Neural crest cell (in vitro differentiated cells): ENCODE measurements at places on chromosomes 13 and 19.
A peak's percentile ranks its signal among the peaks of the same experiment; 100 is the strongest.

DNA sequence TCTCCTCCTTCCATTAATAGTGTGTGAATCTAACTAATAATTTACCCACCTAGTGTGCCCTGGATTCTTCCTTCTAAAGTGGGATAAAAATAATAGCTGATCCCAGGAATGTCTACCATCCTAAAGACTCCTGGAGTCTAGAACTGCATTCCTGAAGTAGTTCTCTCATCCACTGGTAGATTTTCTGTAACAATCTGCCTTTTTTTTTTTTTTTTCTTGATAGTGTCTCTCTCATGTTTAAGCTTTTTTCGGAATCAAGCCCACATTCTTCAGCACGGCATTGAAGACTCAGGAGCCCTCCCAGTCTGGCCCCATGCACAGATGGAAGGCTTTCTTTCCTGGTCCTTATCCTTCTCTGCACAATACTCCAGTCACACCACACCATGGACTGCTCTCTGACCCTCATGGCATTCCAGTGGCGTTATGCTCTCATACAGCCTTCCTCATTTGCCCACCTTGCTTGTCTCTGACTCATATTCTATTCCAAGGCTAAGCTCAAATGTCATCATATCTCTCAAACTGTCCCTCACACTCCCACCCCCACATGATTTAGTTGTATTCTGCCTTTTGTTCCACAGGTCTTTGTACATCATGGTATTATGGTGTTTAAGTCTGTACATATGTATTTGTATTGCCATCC is 68.7 kb upstream of the FRY start:
- H3K27ac ChIP-seq, result no peak overlapping the region
- no peaks in the 10 kb centered on the region for H3K27me3 ChIP-seq
- DNase-seq, result no peak
- no peaks in the 10 kb centered on the region for H3K36me3 ChIP-seq
- H3K4me3 ChIP-seq, result no peak overlapping the region

GRCh38 chr13:98345107-98345935 is 168.3 kb upstream of the RNF113B start:
- H3K4me3 ChIP-seq, result no peak overlapping the region
- no peaks in the 10 kb centered on the region for H3K27me3 ChIP-seq
- H3K4me1 ChIP-seq, result peaks cover 34% of the 10 kb centered on the region
- H3K27ac ChIP-seq, result peak overlapping the region; percentile 20
- H3K36me3 ChIP-seq, result peaks cover 3% of the 10 kb centered on the region
- no peak for DNase-seq

DNA sequence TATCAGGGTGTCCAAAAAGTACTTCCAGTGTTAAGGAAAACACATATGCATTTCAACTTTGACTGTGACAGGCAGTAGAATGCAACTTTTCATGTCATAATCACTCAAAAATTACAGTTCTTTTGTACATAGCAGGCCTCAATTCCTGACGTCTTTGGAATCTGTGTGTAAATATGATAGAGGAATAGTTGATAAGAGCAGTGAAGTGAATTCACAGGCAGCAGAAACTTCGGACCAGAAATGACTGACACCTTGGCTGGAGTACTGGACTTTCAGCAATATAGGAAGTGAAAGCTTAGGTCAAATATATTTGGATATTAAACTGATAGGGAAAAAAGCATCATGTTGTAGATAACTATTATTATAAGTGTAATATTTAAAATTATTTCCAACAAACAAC is 1741.2 kb upstream of the PCDH20 start:
- no peaks in the 10 kb centered on the region for H3K36me3 ChIP-seq
- H3K4me1 ChIP-seq, result no peaks in the 10 kb centered on the region
- H3K4me3 ChIP-seq, result no peak overlapping the region
- no peaks in the 10 kb centered on the region for H3K27me3 ChIP-seq
- H3K27ac ChIP-seq, result no peak overlapping the region
- DNase-seq, result no peak

DNA sequence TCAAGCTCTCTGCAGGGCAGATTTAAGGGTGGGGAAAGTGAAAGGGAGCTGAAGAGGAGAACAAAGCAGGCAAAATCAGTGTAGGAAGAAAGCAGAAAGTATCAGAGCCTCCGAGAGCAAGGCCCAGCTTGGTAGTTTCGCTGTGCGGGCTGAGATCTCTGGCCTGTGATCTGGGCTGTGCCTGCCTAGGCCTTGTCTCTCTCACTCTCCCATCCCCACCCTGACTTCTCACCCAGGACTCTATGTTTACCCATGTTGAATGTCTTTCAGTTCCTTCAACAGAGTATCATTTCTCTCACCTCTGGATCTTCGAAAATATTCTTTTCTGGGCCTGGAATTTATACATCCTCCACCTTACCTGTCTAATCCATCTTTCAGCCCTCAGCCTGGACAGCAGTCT is 391.3 kb downstream of the FOXO1 start:
- DNase-seq, result no peak
- no peaks in the 10 kb centered on the region for H3K27me3 ChIP-seq
- H3K4me1 ChIP-seq, result peaks cover 13% of the 10 kb centered on the region
- H3K4me3 ChIP-seq, result no peak overlapping the region
- no peaks in the 10 kb centered on the region for H3K36me3 ChIP-seq

DNA sequence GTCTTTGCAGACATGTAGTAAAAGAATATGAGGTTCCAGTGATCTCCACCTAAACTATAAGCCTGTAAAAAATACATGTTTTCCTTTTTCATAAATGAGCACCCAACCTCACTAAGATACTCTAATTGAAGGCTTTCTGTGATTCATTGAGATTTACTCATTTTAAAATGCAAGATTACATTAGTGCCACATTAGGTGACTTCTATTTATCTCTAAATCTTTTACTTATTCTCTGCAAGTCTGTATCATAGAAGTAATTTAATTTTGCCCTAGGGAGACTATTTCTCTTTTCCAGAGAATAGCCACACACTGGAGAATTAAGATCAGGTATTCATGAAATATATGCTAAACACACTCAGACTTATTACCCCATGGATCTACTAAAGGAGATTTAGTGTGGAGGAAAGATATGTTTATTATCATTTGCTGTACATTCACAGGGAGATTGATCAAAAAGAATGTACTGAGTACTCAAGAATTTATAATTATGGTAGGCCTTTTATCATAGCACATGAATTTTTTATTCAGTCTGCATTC is 290.2 kb upstream of the ATXN8OS start:
- peaks cover 5% of the 10 kb centered on the region for H3K4me1 ChIP-seq
- no peaks in the 10 kb centered on the region for H3K36me3 ChIP-seq
- H3K27ac ChIP-seq, result no peak overlapping the region

DNA sequence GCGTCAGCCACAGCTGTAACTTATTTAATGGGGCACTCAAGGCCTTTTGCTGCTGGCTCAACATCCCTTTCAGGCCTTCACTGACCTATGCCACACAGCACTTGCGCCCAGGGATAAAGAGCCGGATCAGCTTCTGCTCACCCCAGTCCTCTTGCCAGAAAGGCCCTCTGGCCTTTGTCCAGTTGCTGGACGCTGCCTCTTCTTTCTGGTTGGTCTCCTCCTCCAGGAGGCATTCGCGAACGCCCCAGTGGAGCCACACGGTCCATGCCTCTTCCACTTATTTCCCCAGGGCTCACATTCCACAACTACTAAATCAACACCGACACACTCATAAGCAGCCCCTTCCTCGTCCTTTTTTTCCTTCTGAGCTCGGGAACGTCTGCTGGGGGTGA is 3.7 kb upstream of the ZNF329 start:
- peaks cover 26% of the 10 kb centered on the region for H3K36me3 ChIP-seq
- DNase-seq, result peak; percentile 5
- peaks cover 24% of the 10 kb centered on the region for H3K4me1 ChIP-seq
- no peaks in the 10 kb centered on the region for H3K27me3 ChIP-seq
- H3K4me3 ChIP-seq, result peak overlapping the region; percentile 94

GRCh38 chr19:11088506-11089253 is 583 bp upstream of the LDLR start:
- peaks cover 37% of the 10 kb centered on the region for H3K4me1 ChIP-seq
- H3K4me3 ChIP-seq, result peak overlapping the region; percentile 99
- DNase-seq, result no peak
- H3K27ac ChIP-seq, result peak overlapping the region; percentile 98
- H3K27me3 ChIP-seq, result no peaks in the 10 kb centered on the region
- H3K36me3 ChIP-seq, result peaks cover 5% of the 10 kb centered on the region

DNA sequence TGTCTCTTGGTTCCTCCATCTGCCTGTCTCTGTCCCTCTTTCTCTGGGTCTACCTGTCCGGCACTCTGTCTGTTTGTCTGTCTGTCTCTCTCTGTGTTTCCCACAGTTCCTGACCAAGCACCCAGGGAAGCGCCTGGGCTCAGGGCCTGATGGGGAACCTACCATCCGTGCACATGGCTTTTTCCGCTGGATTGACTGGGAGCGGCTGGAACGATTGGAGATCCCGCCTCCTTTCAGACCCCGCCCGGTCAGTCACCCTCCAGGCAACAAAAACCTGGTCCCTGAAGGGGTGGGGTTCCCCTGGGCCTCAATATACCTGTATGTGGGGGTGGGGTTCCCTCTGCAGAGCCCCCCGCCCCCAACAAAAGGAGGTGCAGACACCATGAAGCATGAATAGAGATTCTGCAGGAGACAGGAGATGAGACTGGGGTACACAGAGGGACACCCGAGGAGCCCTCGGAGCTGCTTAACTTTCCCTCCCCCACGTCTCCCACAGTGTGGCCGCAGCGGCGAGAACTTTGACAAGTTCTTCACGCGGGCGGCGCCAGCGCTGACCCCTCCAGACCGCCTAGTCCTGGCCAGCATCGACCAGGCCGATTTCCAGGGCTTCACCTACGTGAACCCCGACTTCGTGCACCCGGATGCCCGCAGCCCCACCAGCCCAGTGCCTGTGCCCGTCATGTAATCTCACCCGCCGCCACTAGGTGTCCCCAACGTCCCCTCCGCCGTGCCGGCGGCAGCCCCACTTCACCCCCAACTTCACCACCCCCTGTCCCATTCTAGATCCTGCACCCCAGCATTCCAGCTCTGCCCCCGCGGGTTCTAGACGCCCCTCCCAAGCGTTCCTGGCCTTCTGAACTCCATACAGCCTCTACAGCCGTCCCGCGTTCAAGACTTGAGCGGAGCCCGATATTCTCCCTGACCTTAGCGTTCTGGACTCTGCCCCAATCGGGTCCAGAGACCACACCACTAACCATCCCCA is 2.6 kb upstream of the CACNG7 start:
- H3K36me3 ChIP-seq, result no peaks in the 10 kb centered on the region
- H3K27ac ChIP-seq, result no peak overlapping the region
- H3K27me3 ChIP-seq, result peaks cover 91% of the 10 kb centered on the region
- peaks cover 27% of the 10 kb centered on the region for H3K4me1 ChIP-seq

- no peak for DNase-seq
- H3K27ac ChIP-seq, result no peak overlapping the region
- peaks cover 11% of the 10 kb centered on the region for H3K36me3 ChIP-seq
- H3K27me3 ChIP-seq, result no peaks in the 10 kb centered on the region
Measured at GRCh38 chr13:50548586-50548985, 294.9 kb downstream of the DLEU7 start.

DNA sequence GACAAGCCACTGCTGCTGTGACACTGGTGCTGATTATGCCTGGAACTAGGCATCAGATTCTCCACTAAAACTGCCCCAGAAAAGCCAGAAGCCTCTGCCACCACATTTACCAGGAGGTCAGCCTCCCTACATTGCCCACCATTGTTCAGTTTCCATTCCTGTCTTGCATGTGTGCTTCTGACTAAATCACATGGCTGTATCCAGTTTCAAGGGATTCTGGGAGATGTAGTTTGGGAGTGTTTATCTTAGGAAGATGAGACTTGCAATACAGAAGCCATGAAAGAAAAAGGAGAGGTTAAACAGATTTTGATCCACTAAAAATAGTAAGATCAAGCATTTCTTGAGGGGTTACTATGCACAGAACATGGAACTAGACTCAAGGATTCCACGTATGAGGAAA is 40.7 kb upstream of the SERPINE3 start:
- H3K27ac ChIP-seq, result no peak overlapping the region
- H3K4me3 ChIP-seq, result no peak overlapping the region

DNA sequence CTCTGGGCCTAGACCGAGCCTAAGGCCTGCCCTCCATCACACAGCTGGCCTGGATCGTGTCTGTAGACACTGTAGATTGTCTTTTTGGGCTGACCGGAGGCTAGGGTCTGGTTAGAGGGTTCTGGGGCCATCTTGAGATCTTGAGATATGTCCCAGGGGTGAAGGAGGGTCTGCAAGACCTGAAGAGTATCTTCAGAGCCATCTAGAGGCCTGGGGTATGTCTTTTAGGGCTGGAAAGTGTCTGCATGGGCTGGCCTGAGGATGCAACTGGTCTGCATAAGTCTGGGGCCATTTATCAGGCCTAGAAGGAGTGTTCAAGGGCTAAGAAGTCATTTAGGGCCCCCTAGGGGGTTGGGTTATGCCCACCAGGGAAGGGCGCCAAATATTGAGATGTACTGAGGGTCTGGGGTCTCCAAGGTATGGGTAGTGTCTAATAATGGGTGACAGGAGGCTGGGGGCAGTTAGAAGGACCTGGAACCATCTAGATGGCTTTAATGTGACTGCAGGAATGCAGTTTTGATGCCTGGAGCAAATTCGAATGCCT is 555 bp downstream of the SCAF1 start:
- no peak for DNase-seq
- peak overlapping the region; percentile 96 for H3K27ac ChIP-seq
- peaks cover 2% of the 10 kb centered on the region for H3K36me3 ChIP-seq
- peak overlapping the region; percentile 100 for H3K4me3 ChIP-seq
- peaks cover 59% of the 10 kb centered on the region for H3K4me1 ChIP-seq

DNA sequence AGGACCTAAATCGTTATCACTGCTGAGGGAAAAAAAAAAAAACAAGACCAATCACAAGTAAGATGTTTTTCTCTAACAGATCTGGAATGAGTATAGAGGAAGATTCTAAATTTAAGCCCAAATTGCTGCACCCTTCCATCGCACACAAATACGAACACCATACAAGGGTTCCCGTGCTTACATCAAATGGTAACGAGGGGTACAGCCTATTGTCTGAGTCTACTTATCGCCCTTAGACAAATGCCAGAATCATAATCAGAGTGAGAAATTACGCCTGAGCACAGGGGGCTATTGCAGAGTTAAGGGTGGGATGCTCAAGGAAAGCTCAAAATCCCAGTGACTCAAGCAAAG is 603 bp downstream of the ZC3H13 start:
- peaks cover 2% of the 10 kb centered on the region for H3K36me3 ChIP-seq
- H3K27me3 ChIP-seq, result no peaks in the 10 kb centered on the region
- DNase-seq, result no peak
- H3K4me1 ChIP-seq, result peaks cover 66% of the 10 kb centered on the region
- peak overlapping the region; percentile 96 for H3K4me3 ChIP-seq

- DNase-seq, result no peak
- H3K4me1 ChIP-seq, result peaks cover 31% of the 10 kb centered on the region
- H3K4me3 ChIP-seq, result peak overlapping the region; percentile 65
Measured at GRCh38 chr19:39449116-39449797, 3.9 kb downstream of the SUPT5H start.

DNA sequence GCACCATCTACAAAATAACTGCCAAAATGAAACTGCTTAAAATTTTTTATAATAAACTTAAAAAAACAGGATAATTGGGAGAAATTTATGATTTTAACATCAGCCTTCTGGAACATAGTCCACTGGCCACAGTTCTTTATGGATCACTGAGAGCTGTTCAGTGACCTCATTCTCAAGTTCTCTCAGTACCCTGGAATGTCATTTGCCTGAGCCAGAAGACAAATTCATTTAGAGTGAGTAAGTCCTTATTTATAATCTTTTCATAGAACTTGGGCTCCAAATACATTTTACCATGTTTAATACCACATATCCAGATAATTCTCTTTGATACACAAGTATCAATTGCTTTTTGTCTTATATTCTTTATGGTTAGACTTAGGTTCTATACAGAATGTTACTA is 87.6 kb downstream of the CAB39L start:
- DNase-seq, result no peak
- no peaks in the 10 kb centered on the region for H3K4me1 ChIP-seq
- H3K4me3 ChIP-seq, result no peak overlapping the region
- peaks cover 17% of the 10 kb centered on the region for H3K36me3 ChIP-seq
- no peaks in the 10 kb centered on the region for H3K27me3 ChIP-seq
- H3K27ac ChIP-seq, result no peak overlapping the region
